ENCODE measurements at places on chromosomes 11 and 22.

DNA sequence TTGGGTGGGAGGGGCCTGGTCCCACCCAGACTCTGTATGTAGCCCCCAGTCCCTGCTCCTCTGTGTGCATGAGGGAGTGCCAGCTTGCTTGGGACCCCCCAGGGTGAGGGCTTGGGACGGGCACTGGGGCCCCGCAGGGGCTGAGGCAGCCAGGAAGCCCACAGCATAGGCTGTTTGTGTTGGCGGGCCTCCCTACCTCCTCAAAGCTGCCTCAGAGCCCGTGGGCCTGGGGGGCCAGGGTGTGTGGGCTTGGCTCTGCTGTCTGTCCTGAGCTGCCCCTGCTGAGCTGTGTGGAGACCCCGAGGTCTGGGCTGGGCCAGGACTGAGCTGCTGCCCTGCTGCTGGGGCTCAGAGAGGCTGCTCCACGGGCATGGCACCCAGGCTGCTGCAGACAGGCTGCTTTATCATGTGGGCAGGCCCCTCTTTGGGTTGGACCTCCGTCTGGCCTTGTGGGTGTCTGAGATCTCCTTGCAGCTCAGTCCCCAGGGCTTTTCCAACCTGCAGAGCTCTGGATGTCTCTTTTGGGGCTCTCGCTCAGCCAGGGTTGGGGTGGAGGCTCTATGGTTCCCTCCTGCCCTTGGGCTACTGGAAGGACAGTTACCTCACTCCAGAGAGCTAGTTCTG lies 3.3 kb downstream of the TSPAN4 start:
- DNase-seq = no peak

- DNase-seq = no peak
Observed at GRCh38 chr11:119404872-119405271, 18.1 kb downstream of the THY1 start.

DNA sequence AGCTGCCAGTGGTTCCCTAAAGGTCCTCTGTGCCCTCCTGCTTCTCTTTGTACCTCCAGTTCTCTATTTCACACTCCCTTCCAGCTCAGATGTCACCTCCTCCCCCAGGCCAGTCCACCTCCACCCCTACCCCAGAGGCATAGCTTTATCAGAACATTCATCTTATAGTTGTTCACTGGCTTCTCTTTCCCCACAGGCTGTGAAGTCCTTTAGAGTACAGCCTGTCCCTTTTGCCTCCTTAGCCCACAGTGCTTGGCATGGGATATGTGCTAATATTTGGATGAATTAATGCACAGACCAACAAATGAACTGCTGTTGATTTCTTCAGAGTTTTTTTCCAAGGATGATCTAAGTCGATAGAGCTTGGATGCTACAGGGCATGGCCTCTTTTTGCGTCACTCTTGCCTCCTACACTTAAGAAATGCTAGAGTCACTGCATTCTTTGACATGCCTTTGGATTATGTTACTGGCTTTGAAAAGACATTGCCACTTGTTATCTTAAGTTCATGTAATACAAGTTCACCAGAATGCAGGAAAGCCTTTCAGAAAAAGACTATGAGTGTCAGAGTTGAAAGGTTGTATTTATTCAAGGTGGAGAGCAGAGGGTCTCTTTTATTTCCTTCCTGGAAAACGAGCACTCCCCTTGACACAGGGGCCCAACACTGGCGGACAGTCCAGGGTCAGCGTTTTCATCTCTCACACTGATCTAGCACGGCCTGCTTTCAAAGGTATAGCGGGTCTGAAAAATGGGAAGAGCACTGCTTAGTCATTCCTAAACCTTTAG lies 75.7 kb downstream of the PISD start:
- no peak for DNase-seq

DNA sequence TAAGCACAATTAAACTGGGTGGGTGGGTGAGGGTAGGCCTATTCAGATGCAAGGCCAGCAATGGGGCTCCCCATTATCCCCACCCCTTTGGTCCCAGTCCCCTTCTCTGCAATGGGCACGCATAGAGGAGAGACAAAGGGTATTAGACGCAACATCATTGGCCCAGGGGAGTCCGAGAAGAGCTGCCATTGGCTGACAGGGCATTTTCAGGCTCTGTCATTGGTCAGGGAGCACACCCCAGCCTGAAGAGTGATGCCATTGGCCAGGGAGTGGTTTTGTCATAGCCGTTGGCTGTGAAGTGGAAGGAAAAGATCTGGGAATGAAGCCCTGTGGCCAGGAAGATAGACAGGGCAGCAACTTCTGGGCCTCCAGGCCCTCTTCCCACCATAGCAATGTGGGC lies 2.8 kb upstream of the TRIM3 start:
- no peak for DNase-seq

DNA sequence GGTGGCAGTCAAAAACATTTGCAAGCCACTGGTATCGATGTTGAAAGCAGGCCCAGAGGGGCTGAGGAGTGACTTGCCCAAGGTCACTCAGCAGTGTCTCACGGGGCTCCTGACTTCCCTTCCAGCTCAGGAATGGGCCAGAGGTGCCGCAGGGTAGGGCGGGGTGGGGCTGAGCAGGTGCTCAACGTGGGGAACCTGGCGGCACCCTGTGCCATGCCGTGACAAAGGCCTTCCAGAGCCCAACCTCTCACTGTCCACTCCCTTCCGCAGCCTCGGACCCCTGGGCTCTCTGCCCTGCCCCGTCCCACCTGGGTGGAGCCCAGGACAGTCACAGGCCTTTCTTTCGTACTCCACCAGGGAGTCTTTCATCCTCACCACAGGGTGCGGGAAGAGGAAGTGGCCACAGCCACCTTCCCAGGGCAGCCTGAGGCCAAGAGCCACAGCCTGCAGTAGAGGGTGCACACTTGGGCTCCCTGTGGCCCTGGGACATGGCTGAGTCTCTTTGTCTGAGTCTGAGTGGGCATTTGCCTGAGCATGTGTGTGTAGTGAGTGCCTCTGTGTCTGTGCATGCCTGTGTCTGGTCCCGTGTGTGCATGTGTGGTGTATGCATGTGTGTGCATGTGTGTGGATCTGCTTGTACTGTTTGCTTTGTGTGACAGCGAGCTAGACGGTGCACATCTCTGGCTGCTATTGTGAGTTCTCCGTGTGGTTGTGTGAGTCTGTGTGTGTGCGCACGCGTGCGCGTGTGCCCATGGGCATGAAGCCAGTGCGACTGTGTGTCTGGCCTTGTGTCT lies 6.0 kb upstream of the LIF start:
- DNase-seq = no peak

GRCh38 chr22:37608477-37609239 lies at the start of gene GGA1:
Gene GGA1, plus strand, starts transcription at chr22:37608834. Its CDS starts 27 bp downstream, at chr22:37608861.
- DNase-seq = peak; percentile 90

DNA sequence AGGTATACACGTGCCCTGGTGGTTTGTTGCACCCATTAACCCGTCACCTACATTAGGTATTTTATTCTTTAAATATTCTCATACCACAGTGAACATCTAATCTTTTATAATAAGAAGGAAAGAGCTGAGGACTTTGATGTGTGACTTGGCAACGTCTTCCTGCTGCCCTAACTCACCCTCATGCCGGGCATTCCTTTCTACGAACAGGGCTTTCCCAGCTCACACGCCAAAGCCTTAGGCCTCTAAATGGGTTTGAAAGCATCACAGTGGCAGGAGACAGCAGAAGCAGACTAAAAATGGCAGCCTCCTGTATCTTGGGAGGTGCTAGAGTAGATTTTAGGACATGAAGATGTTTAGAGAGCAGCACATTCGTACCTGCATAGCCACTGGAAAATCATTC lies 52.6 kb downstream of the CLTCL1 start:
- DNase-seq = no peak

- DNase-seq = no peak
Observed at GRCh38 chr11:61541598-61541997, 33.0 kb downstream of the LRRC10B start.

- no peak for DNase-seq
Observed at GRCh38 chr11:76890329-76890728, 29.6 kb downstream of the ACER3 start.

DNA sequence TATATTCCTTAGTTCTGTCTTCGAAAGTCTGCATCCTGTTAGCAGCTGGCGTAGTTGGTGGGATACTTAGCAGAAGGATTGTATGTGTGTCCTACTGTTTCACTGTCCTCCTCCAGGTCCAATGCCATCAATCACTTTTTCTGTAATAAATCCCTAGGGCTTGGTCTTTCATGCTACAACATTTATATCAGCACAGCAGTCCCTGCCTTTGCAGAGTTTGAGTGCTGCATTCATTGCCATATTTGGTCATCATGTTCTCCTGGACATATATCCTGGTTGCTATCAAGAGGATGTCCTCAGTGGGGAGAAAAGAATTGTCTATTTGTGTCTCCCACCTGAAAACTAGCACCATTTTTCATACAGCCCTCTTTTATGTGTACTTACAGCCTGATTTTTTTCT lies 67.0 kb downstream of the OR5AK2 start:
- DNase-seq = no peak

GRCh38 chr11:91433284-91434010 lies 791.2 kb upstream of the FAT3 start:
- no peak for DNase-seq

DNA sequence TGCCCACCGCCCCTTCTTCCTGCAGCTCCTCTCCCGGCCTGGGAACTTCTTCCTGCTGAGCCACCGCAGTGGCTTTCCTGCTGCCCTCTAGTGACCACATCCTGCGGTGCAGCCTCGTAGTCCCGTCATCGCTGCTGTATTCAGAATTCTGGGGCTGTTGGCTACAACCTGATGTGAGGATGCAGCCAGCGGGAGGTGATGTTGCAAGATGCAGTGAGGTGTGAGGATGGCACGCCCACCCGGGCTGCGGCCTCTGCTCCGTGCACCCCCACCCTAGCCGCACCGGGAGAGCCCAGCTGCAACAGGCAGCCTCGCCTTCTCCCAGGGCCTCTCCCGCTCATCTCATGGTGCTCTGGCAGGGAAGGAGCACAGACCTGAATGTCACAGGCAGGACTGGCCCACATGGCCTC lies 10.1 kb downstream of the CHST1 start:
- no peak for DNase-seq

DNA sequence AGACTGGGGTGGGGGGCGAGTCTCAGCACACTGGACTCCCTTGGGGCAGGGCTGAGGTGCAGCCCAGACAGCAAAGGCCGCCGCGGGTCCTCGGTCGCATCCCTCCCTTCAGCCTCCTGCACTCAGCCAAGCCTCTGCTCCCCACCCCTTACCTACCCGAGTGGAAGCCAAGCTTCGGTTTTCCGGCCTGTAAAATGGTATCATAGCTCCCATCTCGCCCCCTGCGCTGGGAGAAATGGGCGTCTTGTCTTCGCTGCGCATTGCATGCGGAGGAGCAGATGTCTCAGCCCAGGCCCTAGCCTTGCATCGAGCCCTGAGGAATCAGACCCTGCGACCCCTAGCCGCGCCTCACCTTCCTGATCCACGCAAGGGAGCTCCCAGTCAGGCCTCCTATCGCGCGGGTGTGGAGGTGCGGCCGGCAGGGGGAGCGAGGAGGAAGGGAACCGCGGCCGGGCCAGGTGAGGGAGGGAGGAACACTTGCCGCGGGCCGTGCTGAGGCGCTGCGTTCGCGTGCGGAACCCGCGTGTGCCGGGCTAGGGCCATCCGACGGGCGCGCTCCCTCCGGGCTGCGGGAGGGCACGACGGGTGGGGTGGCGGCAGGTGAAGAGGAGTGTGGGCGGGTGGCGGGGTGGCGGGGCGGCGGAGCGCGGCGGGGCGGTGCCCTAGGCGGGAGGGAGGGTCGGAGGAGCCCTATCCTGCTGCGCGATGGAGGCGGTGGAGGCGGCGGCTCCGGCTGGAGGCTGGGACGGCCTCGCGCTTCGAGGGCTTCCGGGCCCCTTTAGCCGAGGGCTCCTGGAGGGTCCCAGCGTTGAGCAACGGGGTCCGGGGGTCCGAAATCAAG lies 4.1 kb upstream of the TBX1 start:
- DNase-seq = no peak

DNA sequence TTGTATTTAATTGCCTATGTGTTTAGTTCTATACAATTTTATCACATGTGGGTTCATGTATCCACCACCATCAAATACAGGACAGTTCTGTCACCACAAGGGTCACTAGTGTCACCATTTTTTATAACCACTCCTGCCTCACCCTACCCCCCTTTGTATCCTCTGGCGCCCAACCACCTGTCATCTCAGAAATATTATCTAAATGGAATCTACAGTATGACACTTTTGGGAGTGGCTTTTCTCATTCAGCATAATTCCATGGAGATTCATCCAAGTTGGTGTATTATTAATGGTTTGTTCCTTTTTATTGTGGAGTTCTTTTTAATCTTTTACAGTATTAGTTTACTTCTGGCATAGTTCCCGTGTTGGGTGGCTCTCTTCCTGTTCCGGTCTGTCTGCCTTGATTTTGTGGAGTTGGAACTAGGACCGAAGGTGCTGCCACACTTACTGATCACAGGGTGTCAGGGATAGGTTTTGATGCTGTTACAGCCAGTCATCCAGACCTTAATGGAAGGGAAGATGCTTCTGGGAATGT lies 58.5 kb downstream of the TNRC6B start:
- no peak for DNase-seq

- no peak for DNase-seq
Observed at GRCh38 chr11:68106165-68106940, 14.8 kb downstream of the CHKA start.

DNA sequence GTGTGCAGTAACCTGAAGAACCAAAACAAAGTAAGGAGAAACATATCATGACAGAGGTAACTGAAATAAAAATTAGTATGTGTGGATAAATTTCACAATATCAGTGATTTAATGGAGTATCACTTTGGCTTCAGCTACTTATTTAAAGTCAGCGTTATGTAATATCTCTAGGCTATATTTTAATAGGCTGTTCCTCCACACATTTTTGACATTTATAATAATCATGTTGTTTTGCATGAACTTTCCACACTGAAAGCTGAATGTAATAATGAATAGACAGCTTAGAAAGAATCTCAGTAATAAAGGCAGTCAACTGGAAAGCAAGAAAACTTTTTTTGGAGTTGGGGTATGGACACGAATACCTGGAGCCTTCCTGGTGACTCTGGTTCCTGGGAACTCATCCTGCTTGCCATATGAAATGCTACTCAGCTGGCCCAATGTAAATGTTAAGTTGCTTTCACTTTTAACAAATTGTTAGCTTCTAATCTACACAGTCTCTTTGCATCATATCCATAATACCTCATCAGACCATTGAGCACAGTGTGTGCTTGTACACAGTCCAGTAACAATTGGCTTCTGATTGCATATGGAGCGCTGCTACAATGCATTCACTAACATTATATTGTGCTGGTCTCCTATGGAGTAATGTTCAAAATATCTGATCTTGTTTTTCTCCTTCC lies 257.7 kb downstream of the SOX6 start:
- DNase-seq = peak; percentile 65

- no peak for DNase-seq
Observed at GRCh38 chr11:117488996-117489952, 161.6 kb downstream of the CEP164 start.

- no peak for DNase-seq
Observed at GRCh38 chr11:111975076-111975806, 38.1 kb downstream of the DIXDC1 start.

GRCh38 chr11:70738661-70739060 lies 340.3 kb downstream of the CTTN start:
- no peak for DNase-seq
